ENCODE measurements at places on chromosomes 16 and 17.

GRCh38 chr16:81846105-81846504, 67.0 kb downstream of the PLCG2 start:
- no peaks in the 10 kb centered on the region for H3K27me3 ChIP-seq
- H3K27ac ChIP-seq = no peak overlapping the region
- no peaks in the 10 kb centered on the region for H3K4me1 ChIP-seq

DNA sequence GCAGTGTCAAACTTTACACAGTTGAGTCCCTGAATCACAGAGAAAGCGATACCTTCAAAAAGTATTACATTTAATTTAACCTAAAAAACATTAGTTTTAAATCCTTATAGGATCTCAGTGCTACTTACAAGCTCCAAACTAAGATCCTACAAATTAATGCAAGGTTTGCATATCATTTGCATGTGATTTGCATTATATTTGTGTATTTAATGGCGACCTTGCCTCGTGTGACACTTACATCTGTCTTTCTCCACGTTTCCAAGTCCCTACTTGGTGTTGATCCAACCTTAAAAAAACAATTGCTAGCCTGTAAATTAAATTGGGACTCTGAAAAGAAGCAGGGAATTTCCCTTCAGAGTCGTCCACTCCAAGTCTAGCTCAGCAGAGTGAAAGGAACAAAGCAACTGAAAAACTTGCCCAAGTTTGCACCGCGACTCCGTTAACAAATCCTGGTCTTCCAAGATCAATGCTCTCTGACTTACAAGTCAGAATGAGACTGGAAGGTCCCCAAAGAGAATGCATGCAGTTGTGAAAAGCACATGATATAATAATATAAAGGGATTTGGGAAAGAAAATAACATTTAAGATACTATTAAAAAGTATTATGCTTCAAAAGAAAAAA, 739 bp upstream of the FAM117A start:
- H3K4me1 ChIP-seq = peaks cover 14% of the 10 kb centered on the region
- H3K4me3 ChIP-seq = peak overlapping the region; percentile 5
- DNase-seq = no peak
- no peaks in the 10 kb centered on the region for H3K36me3 ChIP-seq
- H3K27ac ChIP-seq = no peak overlapping the region
- H3K27me3 ChIP-seq = peaks cover 42% of the 10 kb centered on the region

DNA sequence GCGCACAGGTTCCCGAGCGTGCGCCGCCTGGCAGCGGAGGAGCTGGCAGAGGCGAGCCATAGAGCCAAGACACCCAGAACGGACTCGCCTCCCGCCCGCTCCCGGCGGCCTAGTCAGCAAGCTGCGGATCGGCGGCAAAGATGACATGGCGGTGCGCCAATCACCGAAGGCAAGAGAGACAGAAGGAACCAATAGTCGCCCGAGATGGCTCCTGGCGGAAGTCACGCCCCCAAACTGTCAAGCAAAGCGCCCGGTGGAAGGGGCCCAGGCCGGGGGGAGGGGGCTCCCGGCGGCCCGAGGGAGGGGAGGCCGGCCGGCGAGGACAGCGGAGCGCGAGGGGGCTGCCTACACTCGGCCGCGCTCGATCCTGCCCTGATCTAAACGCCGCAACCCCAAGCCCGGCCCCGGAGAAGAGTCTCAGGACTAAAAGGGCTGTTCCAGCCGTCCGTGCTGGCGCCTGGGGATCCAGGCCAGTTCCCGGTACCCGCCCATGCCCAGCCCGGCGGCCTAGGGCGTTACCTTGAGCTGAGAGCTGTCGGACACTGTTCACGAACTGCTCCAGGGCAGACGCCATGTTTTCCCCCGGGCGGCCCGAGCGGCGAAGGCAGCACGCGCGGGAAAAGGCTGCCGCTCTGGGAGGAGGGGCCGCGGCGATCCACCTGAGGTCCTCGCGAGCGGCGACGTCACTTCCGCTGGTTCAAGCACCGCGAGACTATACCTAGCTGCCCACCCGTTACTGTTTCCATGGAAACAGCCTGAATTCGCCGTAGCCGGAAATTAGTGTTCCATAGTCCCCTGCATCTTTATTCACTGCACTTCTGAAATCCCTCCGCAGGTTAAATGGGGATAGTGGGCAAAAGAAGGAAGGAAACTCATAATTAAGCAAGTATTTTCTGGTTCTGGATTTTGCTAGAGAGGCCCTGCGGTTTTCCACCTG, at the start of gene COPS3:
Gene COPS3, minus strand, starts transcription at position 634 of the 937 bp plus-strand sequence. Its CDS starts 60 bp downstream, at position 574.
- peak; percentile 98 for DNase-seq
- no peaks in the 10 kb centered on the region for H3K27me3 ChIP-seq
- H3K4me3 ChIP-seq = peak within 1 kb of the TSS; percentile 70
- H3K36me3 ChIP-seq = no peaks in the 10 kb centered on the region
- H3K27ac ChIP-seq = peak within 1 kb of the TSS; percentile 86

GRCh38 chr16:11597235-11598095, 10.7 kb upstream of the LITAF start:
- H3K27me3 ChIP-seq = no peaks in the 10 kb centered on the region
- DNase-seq = no peak

- no peak overlapping the region for H3K27ac ChIP-seq
- no peak overlapping the region for H3K4me3 ChIP-seq
Measured at GRCh38 chr17:58577696-58578095, 63.3 kb upstream of the MTMR4 start.

GRCh38 chr17:78144736-78145641, 1.2 kb upstream of the C17orf99 start:
- no peaks in the 10 kb centered on the region for H3K27me3 ChIP-seq
- H3K36me3 ChIP-seq = no peaks in the 10 kb centered on the region
- no peak overlapping the region for H3K27ac ChIP-seq
- H3K4me3 ChIP-seq = no peak overlapping the region

GRCh38 chr16:17416461-17417311, 54.1 kb downstream of the XYLT1 start:
- H3K36me3 ChIP-seq = no peaks in the 10 kb centered on the region
- H3K4me3 ChIP-seq = no peak overlapping the region
- H3K27ac ChIP-seq = no peak overlapping the region
- no peaks in the 10 kb centered on the region for H3K4me1 ChIP-seq
- no peak for DNase-seq

DNA sequence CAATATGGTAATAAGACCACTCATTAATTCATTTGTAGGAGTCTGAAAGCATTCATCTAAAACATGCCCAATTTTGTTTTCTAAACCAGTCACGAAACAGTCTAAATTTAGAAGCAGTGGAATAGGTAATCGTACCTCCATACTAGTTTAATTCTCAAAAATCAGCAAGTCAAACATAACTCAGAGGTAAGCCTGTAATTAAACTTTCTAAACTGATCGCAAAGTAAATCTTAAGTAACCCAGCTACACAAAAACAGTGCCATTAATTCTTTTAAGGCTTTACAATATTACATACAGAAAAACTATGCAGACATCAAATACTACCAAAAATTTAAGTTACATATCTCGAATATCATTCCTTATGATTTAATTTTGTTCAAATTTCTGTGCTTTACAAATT, 31.4 kb downstream of the YWHAE start:
- H3K4me1 ChIP-seq = peaks cover 6% of the 10 kb centered on the region
- H3K27me3 ChIP-seq = no peaks in the 10 kb centered on the region
- H3K4me3 ChIP-seq = no peak overlapping the region
- peaks cover 6% of the 10 kb centered on the region for H3K36me3 ChIP-seq

DNA sequence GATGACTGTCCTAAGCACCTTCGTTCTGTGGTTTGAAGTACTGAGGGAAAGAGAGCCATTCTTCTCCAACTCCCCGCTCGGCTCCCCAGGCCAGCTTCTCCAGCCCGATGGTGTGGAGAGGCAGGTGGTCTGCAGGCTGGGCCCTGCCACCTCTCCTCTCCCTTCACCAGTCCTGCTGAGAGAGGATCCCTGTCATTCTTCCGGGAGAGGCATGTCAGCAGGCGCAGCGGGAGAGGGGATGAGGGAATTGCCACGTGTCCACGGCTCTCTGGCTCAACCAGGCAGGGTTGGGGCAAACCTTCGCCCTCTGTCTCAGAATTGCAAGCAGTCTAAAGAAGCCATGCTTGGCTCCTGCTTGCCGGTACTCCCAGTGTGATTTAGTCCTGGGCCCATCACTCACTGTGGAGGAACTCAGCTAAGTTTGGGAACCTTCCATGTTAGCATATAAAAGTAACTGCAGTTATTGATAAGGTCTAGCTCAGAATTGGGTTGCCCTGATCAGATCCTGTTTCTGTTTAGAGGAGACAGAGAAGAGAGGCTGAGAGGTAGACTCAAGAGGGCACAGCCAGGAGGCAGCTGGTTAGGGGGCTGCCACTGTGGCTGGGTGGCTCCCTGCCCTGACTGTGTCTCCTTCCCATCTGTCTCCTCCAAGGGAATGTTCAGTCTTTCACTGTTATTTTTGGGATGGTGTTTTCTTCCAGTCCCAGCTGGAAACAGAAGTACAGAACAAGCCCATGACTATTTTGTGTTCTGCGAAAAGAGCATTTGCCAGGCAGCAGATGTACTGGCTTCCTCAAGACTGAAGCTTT, 17.4 kb downstream of the HS3ST3B1 start:
- DNase-seq = no peak
- H3K4me1 ChIP-seq = no peaks in the 10 kb centered on the region
- no peak overlapping the region for H3K27ac ChIP-seq

- peak; percentile 15 for DNase-seq
- no peaks in the 10 kb centered on the region for H3K36me3 ChIP-seq
- H3K4me1 ChIP-seq = no peaks in the 10 kb centered on the region
Measured at GRCh38 chr16:84308120-84308519, 13.4 kb downstream of the WFDC1 start.

- H3K4me1 ChIP-seq = no peaks in the 10 kb centered on the region
- no peak overlapping the region for H3K4me3 ChIP-seq
- no peak overlapping the region for H3K27ac ChIP-seq
- no peaks in the 10 kb centered on the region for H3K27me3 ChIP-seq
Measured at GRCh38 chr16:23986455-23986854, 150.7 kb downstream of the PRKCB start.

DNA sequence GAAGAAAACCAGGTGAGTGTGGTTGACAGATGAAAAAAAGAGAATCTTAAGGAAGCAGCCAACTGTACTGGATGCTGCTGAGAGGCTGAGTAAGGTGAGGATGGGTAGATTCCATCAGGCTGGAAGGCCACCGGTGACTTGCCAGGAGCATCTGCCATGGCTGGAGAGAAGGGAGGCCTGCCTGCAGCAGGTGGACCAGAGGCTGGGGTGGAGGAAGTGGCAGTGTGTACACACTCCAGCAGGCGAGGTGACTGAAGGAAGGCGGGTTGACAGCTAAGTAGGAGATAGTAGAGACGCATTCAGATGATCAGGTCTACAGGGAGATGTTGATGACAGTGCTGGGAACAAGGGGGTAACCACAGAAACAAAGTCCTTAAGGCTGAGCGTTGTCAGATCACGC, 69.5 kb downstream of the USP43 start:
- H3K4me3 ChIP-seq = no peak overlapping the region
- no peaks in the 10 kb centered on the region for H3K36me3 ChIP-seq
- H3K27ac ChIP-seq = no peak overlapping the region
- no peak for DNase-seq
- no peaks in the 10 kb centered on the region for H3K27me3 ChIP-seq

- H3K36me3 ChIP-seq = no peaks in the 10 kb centered on the region
- no peaks in the 10 kb centered on the region for H3K4me1 ChIP-seq
- no peak overlapping the region for H3K4me3 ChIP-seq
Measured at GRCh38 chr16:72308396-72308795, 136.4 kb upstream of the PMFBP1 start.

DNA sequence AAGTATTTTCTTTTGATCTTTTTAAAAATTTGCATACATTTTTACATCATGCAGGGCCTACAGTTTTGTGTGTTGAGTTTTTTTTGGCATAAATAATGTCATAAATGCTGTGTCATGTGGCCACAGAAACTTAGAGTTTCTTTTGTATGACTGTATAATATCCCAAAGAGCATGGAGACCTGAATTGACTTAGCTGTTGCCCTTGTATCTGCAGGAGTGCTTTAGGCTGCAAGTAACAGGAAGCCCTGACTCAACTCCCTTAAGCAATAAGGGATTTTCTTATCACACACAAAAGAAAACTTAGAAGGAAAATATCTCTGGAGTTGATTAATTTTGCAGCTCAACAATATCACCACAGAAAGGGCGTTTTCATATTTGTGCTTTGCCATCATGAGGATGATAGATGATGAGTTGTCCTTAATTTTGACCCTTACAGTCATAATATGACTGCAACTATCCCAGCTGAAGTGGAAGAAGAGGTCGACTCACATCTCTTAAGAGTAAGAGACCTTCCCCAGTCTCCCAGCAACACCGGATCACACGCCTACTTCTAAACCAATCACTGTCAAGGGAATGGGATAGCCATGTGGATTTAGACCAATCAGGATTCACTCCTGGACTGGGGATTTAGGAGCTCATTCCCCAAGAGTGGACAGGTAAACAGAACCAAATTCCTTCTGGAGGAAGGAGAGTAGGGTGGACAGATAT, 138.9 kb downstream of the GSG1L start:
- no peaks in the 10 kb centered on the region for H3K27me3 ChIP-seq
- H3K4me3 ChIP-seq = no peak overlapping the region
- no peaks in the 10 kb centered on the region for H3K36me3 ChIP-seq
- no peak for DNase-seq

DNA sequence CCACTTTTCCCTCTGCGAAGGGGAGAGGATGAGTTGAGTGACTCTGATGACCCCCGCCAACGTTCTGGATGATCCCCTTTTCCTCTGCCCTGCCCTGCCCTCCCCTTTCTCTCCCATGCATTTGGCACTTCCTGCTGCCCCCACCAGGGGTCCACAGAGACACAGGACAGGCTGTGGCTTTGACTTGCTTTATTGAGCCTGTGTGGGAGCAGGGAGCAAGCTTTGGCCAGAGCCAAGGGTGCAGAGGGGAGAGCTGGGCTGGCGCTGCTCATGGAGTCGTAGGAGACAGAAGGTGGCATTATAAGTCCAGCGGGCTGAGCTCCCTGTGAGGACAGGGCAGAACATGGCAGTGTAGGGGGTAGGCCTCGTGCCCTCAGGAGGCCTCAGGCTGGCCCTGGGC, 1.6 kb downstream of the PPY start:
- no peak overlapping the region for H3K27ac ChIP-seq
- no peaks in the 10 kb centered on the region for H3K27me3 ChIP-seq
- no peaks in the 10 kb centered on the region for H3K36me3 ChIP-seq
- peak; percentile 16 for DNase-seq
- H3K4me3 ChIP-seq = no peak overlapping the region

DNA sequence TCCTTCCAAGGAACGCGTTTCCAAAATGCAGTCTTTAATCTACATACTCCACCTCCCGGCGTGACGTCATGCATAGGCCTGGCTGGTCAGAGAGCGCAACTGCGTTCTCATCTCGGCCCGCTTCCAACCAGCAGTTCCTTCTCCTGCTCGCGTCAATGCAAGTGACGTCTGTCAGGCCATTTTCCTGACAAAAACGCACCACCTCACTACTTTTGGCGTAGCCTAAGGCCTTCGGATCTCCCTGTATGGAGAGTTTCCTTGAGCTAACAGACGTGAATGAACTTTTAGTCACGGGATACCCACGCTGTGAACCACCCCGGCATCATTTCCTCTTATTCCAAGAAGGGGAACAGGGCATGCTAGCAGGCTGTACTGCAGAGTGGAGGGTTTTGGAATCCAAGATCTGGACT, 25.0 kb downstream of the TEX14 start:
- peaks cover 8% of the 10 kb centered on the region for H3K4me1 ChIP-seq
- H3K27ac ChIP-seq = peak overlapping the region; percentile 18
- H3K36me3 ChIP-seq = no peaks in the 10 kb centered on the region
- DNase-seq = peak; percentile 76
- no peaks in the 10 kb centered on the region for H3K27me3 ChIP-seq

GRCh38 chr17:39092692-39093230, 58.7 kb downstream of the PLXDC1 start:
- H3K27ac ChIP-seq = no peak overlapping the region
- DNase-seq = no peak
- H3K27me3 ChIP-seq = peaks cover 3% of the 10 kb centered on the region
- no peak overlapping the region for H3K4me3 ChIP-seq
- H3K4me1 ChIP-seq = no peaks in the 10 kb centered on the region

All from endothelial cell of umbilical vein (primary cell).